ENCODE measurements at places on chromosomes 7 and 10. TPM values are rescaled to one million over a fixed set of nuclear protein-coding genes. Genes with fewer than 3 reads are reported as not detected.

GRCh38 chr7:30175180-30175579 lies 40.4 kb downstream of the MTURN start:
- DNase-seq, result no peak

- DNase-seq, result no peak
Observed at GRCh38 chr10:34646331-34646730, 168.8 kb downstream of the PARD3 start.

- DNase-seq, result no peak
Observed at GRCh38 chr7:11133436-11133959, 159.8 kb downstream of the PHF14 start.

AGR2 gene
- total RNA-seq, result not detected

CHAT gene
- total RNA-seq, result not detected

GRCh38 chr7:106729720-106730385 lies 68.9 kb upstream of the CCDC71L start:
- no peak for DNase-seq

- DNase-seq, result no peak
Observed at GRCh38 chr7:121831351-121831750, 41.6 kb upstream of the PTPRZ1 start.

All from GM23338 (cell line).